Heart right ventricle (tissue), 16 donors: ENCODE measurements at places on chromosomes 2 and 18.

- H3K27me3 ChIP-seq = no peaks in the 10 kb centered on the region
- no peaks in the 10 kb centered on the region for H3K36me3 ChIP-seq
- H3K4me1 ChIP-seq = peaks cover 27% of the 10 kb centered on the region
- peak overlapping the region; percentile 90 for H3K27ac ChIP-seq
These were observed 646 bp downstream of the PHLPP1 start for GRCh38 chr18:62715759-62716615.

DNA sequence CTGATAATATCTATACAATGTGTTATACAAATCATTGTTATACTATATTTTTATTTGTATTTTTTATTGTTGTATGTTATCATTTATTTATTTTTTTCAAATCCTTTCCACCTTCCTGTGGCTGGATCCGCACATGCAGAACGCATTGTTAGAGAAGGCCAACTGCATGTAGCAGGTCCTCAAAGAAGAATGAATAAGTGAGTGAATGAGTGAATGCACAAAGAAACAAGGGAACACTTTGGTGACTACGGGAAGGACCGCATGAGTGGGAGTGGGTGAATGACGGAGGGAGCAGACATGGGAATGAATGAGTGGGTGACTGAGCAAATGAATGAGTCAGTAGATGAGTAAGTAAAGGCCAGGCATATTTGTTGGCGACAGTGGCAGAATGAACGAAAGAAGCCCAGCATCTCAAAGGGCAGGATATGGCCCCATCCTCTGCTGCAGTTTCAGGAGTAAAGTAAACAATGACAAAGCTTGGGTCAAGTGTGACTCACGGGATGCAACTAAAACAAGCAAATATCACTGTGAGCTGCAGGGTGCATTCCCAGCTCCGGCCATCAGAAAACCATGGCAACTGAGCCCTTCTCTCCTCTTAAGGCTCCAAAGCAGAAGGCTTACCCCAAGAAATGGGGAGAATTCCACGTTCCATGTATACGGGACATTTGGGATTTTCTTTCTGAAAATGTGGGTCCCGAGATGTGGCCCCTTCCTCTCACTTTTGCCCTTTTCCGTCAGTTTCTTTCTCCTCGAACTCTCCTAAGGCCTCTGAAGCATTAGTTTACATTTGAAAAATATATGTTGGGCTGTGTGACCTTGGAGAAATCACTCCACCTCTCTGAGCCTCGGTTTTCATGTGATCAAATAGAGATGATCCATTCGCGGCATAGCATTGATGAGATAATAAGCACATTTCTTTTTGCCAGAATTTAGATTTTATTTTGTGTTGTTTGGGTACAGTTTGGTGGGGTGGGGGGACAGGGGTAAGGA is 24.5 kb downstream of the KCNF1 start:
- no peak for DNase-seq
- H3K4me3 ChIP-seq = no peak overlapping the region
- no peaks in the 10 kb centered on the region for H3K36me3 ChIP-seq
- H3K27me3 ChIP-seq = peaks cover 22% of the 10 kb centered on the region
- H3K4me1 ChIP-seq = no peaks in the 10 kb centered on the region
- no peak overlapping the region for H3K27ac ChIP-seq

- no peak overlapping the region for H3K27ac ChIP-seq
- no peaks in the 10 kb centered on the region for H3K27me3 ChIP-seq
- no peaks in the 10 kb centered on the region for H3K4me1 ChIP-seq
- H3K36me3 ChIP-seq = peaks cover 24% of the 10 kb centered on the region
- no peak overlapping the region for H3K4me3 ChIP-seq
- DNase-seq = no peak
These were observed 21.8 kb downstream of the SP140L start for GRCh38 chr2:230348787-230349186.

DNA sequence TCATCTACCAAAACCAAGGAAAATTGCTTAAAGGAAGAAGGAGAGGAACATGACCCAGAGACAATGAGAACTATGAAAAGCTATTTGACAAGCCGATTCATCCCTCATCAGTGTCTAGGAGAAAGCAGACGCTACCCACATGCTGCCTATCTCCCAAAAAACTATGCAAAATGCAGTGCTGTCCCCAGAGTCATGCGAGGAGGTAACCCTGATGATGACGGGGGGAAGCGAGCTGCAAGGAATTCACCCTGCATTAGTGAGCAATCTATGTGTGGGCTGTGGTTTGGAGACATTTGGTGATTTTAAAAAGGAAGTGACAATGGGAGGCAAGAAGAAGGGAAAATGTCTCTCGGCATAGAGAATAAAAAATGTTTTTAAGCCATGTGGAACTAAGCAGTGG is 472.7 kb downstream of the CMPK2 start:
- H3K4me1 ChIP-seq = no peaks in the 10 kb centered on the region
- H3K36me3 ChIP-seq = no peaks in the 10 kb centered on the region
- DNase-seq = no peak
- H3K4me3 ChIP-seq = no peak overlapping the region
- no peak overlapping the region for H3K27ac ChIP-seq
- H3K27me3 ChIP-seq = no peaks in the 10 kb centered on the region

DNA sequence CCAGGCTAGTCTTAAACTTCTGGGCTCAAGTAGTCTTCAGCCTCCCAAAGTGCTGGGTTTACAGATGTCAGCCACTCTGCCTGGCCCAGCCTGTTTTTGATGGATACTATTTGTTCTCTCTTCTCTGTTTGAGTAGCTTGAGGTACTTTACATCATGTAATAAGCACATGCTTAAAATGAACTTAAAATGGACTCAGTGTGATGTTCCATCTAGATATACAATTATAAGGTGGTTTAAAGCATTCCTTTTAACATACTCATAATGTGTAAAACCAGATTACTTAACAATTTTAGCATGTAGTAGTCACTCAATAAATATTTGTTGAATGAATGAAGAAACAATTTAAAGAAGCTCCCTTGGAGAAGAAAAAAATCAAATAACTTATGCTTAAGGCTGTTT is 9.6 kb downstream of the PTPRM start:
- H3K4me3 ChIP-seq = no peak overlapping the region
- DNase-seq = no peak

DNA sequence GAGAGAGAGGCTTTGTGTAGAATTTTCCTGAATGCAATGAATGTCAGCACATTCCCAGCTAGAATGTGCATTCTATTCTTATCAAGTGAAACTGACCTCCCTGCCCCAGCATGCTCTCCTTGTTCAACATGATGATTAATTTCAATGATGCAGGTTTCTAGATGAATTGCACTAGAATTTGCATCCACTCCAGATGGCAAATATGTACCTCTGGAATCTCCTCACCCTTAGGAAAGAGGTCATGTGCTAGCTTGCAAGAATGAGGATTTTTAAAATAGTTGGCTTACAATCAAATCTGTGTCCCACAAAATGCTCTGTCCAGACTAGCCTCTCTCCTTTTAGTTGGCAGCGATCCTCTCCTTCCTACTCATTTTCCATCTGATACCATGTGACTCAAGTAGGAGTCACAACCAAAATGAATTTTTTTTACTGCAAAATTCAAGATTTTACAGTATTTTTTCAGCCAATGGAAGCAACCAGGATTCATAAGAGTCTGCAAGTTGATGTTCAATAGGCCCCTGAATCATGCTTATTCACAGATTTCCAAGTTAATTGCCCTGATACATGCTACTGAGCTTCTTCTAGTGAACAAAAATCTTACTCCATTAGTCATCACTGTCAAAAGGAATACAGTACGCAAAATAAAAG is 21.0 kb upstream of the STAT4 start:
- peaks cover 34% of the 10 kb centered on the region for H3K4me1 ChIP-seq
- H3K4me3 ChIP-seq = no peak overlapping the region
- no peaks in the 10 kb centered on the region for H3K27me3 ChIP-seq
- H3K36me3 ChIP-seq = no peaks in the 10 kb centered on the region
- DNase-seq = no peak

DNA sequence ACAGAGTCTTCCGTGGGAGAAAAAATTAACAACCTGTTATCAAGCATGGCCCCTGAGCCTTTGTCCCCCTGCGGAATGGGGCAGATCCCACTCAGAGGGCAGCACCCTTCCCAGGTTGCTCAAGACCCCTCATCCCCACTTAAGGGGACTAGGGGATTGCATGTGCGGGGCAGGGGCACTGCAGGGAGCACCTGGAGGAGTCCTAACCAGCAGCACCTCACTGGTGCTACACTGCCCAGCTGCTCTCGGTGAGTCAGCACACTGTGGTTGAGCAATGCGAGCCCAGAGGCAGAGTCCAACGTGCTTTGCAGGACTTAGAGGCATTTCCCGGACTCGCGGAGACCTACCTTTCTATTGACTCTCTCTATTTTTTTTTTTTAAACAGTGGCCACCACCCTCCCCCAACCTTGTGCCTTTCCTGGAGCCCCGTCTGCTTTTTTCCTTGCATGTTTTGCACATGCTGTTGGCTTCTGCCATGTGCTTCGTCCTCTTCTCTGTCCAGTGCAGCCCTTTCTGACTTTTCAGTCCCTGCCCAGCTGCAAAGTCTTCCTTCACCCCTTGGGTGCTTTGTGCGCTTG is 74.0 kb downstream of the IL1R2 start:
- peak overlapping the region; percentile 89 for H3K27ac ChIP-seq
- no peaks in the 10 kb centered on the region for H3K27me3 ChIP-seq
- H3K36me3 ChIP-seq = no peaks in the 10 kb centered on the region
- H3K4me3 ChIP-seq = no peak overlapping the region
- H3K4me1 ChIP-seq = peaks cover 50% of the 10 kb centered on the region

GRCh38 chr18:46408334-46408987 is 248.6 kb downstream of the LOXHD1 start:
- H3K4me1 ChIP-seq = peaks cover 36% of the 10 kb centered on the region
- H3K4me3 ChIP-seq = no peak overlapping the region
- peak overlapping the region; percentile 55 for H3K27ac ChIP-seq

DNA sequence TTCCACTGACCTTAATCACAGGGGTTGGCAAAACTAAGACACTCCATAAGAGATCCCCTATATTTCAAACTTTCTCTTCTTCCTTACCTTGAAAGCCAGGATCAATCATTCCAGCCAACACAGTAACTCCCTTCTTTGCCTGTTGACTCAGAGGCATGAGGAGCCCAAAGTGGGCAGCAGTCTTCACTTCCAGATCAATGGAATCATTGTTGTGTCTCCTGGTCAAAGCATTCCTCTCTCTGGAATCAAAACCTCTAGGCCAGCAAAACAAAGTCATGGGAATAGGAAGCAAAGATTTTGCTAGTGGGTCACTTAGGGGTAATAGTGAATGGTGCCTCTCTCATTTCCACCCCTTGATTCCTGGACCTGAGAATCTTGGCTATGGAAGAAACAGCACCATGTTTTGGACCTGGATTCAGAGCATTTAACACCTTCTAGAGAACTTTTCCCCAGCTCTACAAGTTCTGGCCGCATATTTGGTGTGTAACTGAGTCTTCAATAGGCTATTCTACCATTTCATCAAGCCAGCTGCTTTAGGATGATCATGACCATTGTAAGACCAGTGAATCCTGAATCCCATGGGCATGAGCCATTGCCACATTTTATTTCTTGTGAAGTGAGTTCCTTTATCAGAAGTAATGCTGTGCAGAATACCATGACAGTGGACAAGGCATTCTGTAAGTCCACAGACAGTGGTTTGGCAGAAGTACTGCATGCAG is 65.7 kb upstream of the SERPINE2 start:
- no peaks in the 10 kb centered on the region for H3K4me1 ChIP-seq
- H3K4me3 ChIP-seq = no peak overlapping the region
- no peak for DNase-seq
- no peaks in the 10 kb centered on the region for H3K36me3 ChIP-seq

DNA sequence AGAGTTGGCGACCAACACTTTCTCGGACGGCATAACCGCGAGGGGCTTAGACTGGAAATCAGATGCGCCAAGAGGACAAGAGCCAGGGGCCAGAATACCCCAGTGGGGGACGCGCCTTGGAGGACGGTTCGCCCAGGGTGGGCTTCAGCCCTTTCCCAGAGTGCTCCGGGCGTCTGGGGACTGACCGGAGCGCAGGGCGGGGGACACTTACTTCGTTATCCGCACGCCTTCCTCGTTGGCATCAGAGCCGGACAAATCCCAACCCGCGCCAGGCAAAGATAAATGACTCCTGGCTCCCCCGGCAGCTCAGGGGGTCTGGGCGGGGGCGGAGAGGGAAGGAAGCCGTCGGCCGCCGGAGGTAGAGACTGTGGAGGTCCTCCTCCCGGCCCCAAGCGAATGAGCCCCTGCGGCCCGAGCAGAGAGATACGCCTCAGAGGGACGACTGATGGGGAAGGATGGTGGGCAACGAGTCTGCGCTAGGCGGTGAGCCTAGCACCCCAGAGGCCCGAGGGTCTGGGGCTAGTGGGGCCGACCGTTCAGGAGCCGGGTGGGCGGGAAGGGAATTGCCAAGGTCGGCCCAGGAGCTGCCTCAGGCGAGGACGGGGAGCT is 4.7 kb upstream of the SATB2 start:
- H3K27me3 ChIP-seq = peaks cover 82% of the 10 kb centered on the region
- no peaks in the 10 kb centered on the region for H3K36me3 ChIP-seq
- no peak for DNase-seq
- H3K4me1 ChIP-seq = peaks cover 48% of the 10 kb centered on the region
- H3K4me3 ChIP-seq = no peak overlapping the region

DNA sequence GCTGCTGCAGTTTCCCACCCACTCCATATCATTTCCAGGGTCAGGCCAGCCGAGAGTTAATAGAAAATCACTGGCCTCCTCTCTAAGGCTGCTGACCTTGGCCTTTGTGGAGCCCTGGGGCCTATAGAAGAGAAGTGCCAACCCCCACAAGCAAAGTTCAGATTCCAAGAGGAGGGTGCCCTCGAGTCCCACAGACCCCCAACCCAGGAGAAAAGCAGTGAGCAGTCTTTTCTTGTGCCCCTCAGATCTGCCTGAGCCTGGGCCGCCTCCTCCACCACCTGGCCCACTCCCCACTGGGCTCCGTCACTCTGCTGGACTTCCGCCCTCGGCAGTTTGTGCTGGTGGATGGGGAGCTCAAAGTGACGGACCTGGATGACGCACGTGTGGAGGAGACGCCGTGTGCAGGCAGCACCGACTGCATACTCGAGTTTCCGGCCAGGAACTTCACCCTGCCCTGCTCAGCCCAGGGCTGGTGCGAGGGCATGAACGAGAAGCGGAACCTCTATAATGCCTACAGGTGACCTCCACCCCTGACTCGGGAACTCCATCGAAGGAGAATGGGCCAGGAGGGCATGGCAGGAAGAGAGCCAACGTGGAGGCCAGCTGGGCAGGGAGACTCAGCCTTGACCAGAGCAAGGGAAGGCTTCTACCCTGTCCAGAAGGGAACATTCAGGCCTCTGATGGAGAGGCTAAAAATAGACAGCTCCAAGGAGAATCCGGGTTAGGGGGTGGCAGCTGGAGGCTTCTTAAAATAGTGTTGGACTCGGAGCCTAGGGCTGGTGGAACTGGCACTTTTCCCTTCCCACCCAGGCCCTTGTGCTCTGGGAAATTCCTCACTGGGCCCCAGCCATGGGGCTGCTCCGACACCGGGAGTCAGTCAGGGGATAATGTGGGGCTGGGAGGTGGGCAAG is 6.2 kb downstream of the PKDCC start:
- H3K4me3 ChIP-seq = no peak overlapping the region
- H3K36me3 ChIP-seq = peaks cover 53% of the 10 kb centered on the region
- peaks cover 80% of the 10 kb centered on the region for H3K4me1 ChIP-seq
- peak; percentile 56 for DNase-seq

GRCh38 chr2:177673602-177674595 is 281.3 kb downstream of the AGPS start:
- peaks cover 23% of the 10 kb centered on the region for H3K4me1 ChIP-seq
- no peak overlapping the region for H3K4me3 ChIP-seq
- no peaks in the 10 kb centered on the region for H3K27me3 ChIP-seq

GRCh38 chr2:152407204-152407721 is 72.3 kb downstream of the FMNL2 start:
- H3K27ac ChIP-seq = no peak overlapping the region
- peaks cover 81% of the 10 kb centered on the region for H3K4me1 ChIP-seq
- H3K36me3 ChIP-seq = no peaks in the 10 kb centered on the region
- DNase-seq = peak; percentile 26
